ENCODE measurements at places on chromosomes 11 and 22.
A peak's percentile ranks its signal among the peaks of the same experiment; 100 is the strongest.

DNA sequence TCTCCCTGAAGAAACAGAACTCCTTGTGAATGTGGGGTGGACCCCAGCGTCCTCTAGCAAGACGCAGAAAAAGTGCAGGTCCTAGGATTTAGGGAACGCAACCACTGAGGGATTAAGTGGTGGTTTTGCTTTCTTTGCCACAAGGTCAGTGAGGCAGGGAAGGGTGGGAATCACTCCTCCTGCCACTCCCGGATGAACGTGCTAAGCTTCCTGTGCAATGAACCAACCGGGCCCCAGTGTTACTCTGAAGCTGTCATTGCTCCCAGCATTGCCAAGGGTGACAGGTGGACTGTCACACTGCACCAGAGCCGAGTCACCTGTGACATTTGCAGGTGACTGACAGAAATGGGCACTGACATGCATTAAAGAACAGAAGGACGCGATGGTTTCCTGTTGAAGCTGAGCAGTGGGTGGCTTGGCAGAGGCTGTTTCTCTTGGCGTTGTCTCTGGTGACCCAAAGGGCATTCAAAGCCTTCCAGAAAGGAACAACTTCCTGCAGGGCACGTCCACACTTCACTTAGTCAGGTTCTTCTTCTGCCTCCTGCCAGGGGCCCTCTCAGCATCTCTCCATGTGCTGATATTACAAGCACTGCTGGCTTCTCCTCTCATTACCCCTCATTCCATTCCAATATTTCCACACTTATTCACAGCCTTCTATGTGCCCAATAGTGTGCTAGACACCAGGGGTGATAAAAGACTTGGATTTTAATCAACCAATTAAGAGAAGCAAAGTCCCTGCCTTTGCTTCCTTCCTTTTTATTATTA, 9.7 kb downstream of the KIRREL3 start:
- DNase-seq, result no peak

GRCh38 chr11:45150301-45150700, 3.9 kb downstream of the PRDM11 start:
- no peak for DNase-seq

GRCh38 chr22:21064917-21065864, 19.4 kb downstream of the LRRC74B start:
- no peak for DNase-seq

GRCh38 chr11:73182824-73183321, 35.2 kb upstream of the P2RY2 start:
- DNase-seq, result peak; percentile 93

- DNase-seq, result no peak
Measured at GRCh38 chr11:32053151-32053888, 37.6 kb upstream of the RCN1 start.
